ENCODE measurements at places on chromosomes 3 and 15.

DNA sequence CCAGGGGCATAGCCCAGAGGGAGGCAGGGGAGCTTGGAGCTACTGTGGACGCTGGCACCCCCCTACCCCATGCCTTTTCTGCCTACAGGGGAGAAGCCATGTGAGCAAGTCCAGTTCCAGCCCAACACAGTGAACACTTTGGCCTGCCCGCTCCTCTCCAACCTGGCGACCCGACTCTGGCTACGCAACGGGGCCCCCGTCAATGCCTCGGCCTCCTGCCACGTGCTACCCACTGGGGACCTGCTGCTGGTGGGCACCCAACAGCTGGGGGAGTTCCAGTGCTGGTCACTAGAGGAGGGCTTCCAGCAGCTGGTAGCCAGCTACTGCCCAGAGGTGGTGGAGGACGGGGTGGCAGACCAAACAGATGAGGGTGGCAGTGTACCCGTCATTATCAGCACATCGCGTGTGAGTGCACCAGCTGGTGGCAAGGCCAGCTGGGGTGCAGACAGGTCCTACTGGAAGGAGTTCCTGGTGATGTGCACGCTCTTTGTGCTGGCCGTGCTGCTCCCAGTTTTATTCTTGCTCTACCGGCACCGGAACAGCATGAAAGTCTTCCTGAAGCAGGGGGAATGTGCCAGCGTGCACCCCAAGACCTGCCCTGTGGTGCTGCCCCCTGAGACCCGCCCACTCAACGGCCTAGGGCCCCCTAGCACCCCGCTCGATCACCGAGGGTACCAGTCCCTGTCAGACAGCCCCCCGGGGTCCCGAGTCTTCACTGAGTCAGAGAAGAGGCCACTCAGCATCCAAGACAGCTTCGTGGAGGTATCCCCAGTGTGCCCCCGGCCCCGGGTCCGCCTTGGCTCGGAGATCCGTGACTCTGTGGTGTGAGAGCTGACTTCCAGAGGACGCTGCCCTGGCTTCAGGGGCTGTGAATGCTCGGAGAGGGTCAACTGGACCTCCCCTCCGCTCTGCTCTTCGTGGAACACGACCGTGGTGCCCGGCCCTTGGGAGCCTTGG, 5.6 kb downstream of the CIB1 start:
- no peak for DNase-seq

GRCh38 chr3:50194128-50194902, 2.9 kb downstream of the GNAT1 start:
- DNase-seq: no peak

GRCh38 chr3:4741404-4742307, 237.6 kb upstream of the BHLHE40 start:
- no peak for DNase-seq

GRCh38 chr3:88117683-88118082, 32.1 kb upstream of the C3orf38 start:
- no peak for DNase-seq

DNA sequence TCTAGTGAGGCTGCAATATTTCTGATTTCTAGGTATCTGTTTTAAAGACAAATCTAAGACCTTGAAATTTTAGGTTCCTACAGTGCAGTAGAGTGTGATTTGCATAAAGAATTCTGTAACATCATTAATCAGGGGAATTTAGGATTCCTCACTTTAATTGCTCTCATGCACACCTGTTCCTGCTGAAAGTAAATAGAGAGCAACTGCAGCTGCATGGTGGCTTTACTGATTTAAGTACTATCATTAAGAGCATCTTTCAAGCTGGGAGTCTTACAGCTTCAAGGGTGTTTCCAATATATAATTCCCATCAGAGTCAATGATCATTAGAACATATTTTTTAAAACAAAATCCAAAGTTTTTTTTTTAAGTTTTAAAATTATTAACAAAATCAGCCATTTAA, 36.0 kb upstream of the C3orf70 start:
- DNase-seq: no peak

GRCh38 chr3:64638981-64639481, 48.8 kb downstream of the ADAMTS9 start:
- no peak for DNase-seq

DNA sequence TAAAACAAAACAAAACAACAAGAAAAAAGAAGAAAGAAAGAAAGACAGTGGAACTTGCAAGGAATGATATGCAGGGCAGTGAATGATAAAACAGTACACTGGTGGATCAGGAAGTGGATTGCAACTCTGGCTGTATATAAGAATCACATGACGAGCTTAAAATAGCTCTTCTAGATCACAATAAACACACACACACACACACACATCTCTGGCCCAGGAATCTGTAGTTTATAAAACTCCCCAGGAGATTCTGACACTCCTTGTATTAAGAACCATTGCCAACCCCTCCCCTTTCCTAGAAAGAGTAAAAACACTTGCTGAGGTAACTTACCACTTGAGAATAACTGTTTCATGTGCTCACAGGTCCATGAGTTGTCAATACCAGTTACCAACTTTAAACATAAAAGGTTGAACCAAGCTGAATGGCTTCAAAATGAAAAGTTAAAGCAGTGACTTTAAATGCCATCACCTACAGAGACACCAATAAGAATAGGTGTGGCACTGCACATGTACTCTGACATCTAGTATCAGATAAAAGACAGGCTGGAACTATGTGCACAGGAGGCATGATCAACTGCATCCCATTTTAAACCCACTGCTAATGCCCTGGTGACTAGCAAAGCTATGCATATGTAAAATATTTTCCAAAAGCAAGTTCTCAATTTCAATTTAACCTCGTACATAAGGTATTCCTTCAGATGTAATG, 3.9 kb downstream of the CPOX start:
- no peak for DNase-seq

DNA sequence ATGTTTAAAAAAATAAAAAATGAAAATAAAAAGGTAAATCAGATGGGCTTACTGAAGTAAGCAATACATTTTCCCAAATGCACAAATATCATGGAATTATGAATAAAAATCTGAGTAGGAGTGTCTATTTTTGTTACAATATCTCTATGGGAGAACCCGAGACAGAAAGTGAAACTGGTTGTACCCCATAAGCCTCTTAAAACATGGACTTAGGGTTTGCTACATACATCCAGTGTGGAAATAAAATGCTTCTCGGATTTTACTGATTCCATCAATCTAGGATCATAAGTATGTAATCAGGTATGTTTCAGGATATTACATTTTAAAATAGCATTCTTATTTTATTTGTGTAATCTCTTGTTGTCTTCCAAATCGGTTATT, 177.8 kb upstream of the CDIN1 start:
- no peak for DNase-seq

DNA sequence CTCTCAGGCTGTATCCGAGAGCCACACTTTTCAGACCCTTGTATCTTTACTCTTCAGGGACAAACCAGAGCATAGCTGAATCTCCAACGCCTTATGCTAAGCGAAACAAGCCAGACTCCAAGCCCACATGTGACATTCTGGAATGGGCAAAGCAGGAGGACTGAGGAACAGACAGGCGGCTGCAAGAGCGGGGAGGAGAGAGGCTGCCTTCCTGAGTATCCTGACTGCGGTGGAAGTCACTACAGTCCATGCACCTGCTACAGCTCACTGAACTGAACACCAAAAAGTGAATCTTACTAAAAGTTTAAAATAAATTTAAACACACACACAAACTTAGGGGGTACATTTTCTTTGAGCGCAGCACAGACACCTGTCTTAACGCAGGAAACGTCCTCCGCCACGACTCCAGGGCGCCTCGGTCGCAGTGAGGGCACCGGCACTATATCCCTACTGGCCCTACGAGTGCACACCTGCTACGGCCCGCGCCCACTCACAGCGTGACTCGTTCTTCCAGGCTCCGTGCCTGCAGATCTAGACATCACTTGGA, 1.4 kb downstream of the CYFIP1 start:
- DNase-seq: no peak

DNA sequence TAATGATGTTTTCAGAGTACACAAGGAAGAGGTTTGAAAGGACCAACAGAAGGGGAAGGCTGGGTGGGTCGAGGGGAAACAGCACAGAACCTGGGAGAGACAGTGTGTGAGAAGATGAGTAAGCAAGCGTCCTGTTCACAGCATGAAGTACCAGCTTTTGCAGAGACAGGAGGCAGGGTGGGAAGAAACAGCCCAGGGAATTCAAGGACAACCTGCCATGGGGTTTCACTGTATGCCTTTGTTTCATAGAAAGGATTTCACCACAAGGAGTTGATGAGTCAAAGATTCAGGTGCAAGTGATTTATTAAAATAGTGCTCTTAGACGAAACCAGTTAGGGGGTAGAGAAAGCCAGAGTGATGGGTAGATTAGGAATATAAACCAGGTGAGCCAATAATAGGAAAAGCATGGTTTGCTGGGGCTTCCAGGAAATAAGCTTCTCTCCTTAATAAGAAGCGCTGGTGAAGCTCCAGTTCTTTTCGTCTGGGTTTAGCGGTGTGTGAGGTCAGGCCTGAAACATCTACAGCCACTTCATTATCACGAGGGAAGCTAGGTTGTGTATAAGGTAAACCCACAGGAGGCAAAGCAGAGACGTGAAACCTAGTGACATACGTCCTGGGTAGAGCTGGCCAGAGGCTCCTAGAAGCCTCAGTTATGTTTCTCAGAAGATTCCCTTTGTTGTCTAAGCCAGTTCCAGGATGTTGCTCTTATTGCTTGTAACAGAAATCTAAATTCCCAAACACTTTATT, 3.9 kb downstream of the HHLA2 start:
- no peak for DNase-seq

DNA sequence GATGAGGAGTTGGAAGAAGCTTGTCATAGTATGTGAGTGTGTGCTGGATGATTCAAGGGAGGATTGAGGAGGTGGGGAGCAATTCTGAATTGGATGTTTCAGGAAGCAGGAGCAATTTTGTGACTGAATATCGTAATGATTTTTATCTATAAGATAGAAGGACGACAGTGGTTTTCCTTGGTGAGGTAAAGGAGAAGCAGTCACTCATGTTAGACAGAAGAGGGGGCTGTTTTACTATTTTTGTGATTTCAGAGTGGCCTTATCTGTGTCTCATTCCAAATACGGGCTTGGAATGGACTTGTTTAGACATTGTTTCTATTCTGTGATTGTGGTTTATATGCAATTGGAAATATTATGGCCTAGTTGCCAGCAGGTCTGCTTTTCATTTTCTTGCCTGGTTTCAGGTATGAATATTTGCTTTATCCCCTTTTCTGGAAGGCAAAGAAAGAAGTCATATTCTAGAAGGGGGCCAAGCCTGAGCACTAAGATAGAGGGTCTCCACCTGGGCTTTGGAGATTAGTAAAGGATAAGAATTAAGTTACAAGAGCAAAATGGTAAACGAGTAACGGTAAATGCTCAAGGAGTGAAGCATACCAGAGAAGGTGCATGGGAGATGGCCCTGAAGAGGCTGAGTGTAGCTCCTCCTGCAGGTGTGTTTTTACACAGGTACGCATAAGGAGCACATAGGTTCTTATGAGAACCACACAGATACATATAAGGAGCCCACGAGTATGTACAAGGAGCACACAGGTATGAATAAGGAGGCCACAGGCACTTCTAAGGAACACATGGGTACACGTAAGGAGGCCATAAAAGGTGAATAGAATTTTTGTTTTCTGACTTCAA, 124.6 kb upstream of the KCNAB1 start:
- no peak for DNase-seq

DNA sequence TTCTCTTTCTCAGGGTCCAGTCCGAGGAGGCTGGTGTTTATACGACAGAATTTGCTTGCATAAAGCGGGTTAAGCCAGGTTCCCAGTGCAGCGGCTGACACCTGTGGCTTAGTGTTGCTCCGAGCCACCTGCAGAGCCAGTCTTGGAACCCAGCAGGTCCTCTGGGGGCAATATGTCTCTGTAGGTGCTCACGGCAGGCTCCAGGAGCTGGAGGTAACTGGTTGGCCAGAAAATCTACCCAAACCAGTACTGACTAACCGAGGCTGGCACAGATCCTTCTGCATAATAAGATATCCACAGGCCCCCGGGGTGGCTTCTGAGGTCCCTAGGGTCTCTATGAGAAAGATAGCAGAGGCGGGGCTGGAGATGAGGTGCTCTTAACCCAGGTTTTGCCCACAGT, 3.2 kb downstream of the MGLL start:
- no peak for DNase-seq

DNA sequence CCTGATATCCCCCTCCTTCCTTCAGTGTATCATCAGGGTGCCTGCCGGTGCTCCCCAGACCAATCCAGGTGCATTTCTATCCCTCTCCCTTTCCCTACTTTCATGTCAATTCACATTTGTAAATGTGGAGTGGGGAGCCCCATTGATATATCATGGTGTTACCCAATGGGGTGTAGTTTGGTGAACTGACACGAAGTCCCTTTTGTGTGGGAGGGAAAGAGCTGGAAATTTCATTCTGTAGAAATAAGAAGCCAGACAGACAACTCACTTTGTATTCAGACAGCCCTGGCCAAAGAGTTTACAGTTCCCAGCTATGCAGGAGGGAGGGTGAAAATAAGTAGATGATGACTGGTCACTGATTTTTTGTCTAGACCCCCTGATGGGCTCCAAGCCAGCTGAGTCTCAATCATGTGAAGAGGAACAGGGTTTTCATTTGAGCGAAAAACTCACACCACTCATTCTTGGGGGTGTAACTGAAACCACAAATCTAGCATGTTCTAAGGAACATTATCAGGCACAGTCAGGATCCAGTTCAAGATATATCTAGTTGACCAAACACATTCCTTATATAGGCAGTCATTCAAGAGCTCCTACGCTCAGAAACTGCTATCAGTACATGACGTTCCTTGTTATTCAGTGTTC, 58.9 kb downstream of the LMCD1 start:
- DNase-seq: no peak

DNA sequence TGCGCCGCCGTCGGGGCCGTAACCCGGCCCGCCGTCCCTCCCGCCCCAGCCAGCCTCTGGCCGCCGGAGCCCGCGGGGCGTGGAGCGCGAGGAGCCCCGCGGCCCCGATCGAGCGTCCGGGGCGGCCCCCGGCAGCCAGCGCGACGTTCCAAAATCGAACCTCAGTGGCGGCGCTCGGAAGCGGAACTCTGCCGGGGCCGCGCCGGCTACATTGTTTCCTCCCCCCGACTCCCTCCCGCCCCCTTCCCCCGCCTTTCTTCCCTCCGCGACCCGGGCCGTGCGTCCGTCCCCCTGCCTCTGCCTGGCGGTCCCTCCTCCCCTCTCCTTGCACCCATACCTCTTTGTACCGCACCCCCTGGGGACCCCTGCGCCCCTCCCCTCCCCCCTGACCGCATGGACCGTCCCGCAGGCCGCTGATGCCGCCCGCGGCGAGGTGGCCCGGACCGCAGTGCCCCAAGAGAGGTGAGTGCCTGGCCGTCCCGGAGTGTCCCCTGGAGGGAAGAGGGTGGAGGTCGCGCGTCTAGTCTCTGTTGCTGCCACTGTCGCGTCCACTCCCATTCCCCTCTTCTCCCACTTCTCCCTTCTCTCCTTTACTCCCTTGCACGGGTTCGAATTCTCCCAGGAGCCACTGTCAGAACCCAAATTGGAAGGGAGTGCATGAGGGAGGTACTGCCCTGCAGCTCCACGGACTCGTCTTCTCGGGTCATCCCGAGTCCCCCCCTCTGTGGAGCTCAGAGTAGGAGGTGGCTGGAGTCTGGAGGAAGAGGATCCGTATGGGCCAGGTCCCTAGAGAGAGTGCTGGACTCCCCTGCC, 585 bp downstream of the CSK start:
- DNase-seq: no peak

- no peak for DNase-seq
Observed at GRCh38 chr15:34609102-34610057, 25.9 kb upstream of the GOLGA8B start.
